ENCODE measurements at places on chromosomes 6 and 20.

DNA sequence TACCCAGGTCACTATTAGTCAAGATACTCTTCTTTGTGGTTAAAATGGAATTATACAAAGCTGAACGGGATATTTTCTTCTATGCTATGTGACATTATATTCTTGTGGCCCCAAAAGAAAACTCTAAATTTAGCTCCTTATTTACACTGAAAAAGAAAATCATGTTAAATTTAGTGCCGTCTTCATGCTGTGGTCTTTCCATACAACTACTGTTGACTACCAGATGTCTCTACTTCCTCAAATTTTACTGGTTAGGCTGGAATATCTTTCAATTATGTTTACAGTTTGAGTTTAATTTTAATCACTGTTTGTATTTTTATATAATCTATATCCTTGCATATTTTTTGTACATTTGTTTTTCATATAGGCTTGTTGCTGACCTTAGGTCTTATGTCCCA, 95.6 kb upstream of the FOXO3 start:
- no peak for DNase-seq

DNA sequence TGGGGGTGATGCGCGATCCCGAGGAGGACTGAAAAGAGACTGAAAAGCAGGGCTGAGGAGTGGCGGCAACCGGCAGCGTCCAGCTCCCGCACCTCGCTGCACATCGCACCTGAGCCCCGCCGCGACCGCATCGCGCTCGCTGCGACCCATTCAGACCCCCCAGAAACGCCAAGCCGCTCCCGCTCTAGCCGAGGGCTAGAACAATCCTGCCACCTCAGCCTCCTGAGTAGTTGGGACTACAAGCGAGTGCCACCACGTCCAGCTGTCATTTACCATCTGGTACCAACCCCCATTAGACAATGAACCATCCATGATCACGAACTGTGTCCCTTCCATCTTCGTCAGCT, 33.2 kb downstream of the HLA-A start:
- DNase-seq, result no peak

DNA sequence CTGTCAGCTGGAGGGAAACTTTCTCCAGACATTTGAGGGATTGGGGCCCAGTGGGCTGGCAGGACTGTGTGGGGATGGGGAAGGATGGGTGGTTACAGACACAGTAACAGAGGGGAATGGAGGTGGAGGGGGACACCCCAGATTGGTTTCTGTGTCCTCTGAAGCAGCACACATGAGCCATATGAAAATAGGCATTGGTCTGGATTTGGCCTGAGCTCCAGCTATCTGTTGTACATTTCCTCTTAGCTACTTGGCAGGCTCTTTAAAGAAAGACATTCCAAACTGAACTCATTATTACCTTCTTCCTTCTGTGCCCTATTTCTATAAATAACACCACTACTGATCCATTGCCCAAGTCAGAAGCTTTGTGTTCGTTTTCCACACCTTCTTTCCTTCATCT, 72.0 kb upstream of the PRL start:
- no peak for DNase-seq

DNA sequence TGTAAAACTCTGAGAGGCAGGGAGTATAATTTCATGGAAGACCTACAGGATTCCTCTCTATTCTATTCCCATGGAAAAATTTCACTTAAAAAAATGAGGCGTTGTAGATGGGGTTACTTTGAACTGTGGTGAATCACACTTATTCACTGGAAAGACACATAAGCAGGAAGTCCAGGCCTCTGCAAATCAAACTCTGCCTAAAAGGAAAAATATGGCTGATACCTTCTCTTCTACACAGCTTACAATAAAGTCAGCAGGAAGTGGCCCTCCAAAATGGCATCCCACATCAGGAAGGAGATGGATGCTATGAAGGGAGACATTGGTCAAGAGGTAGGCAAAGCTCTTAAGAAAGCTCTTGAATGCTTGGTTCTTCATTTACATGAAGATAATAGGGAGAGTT, 115.9 kb downstream of the FYN start:
- DNase-seq, result no peak

DNA sequence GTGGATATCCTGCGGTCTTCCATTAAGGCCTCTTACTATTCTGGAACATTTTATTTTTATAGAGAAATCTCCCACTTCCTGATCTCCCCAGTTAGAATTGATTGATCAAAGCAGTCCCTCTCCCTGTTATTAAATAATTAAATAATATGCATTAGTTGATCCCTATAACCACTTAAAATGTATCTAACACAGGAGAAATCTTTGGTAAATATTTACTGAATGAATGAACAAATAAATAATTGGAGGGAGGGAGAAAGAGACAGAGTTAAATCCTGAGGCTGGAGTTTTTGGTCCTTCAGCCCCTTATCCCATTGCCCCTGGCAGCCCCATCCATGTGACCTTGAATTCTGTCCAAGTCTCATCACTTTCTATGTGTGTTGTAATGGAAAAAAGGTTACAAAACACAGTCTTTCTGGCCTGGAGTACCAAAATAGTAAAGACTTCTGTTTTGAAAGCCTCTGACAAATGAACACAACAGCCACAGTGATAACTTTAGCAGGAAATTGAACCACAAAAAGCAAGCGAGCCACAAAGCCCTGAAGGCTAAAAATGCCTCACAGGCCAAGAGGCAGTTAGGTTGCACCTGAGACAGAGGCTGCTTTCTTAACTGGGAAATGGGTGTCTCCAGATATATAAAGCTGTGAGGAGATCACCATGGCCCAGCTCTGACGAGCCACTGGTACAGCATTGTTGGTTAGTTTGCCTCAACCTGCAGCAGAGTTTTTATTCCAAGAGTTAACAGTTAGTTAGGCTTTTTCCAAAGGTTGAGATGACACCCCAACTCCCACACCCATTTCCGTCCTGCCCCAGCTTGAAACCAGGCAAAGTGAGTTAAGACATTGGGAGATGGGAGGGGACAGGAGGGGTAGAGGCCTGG, 11.3 kb downstream of the NT5E start:
- no peak for DNase-seq

GRCh38 chr6:42338744-42339222, 112.9 kb downstream of the TRERF1 start:
- no peak for DNase-seq

DNA sequence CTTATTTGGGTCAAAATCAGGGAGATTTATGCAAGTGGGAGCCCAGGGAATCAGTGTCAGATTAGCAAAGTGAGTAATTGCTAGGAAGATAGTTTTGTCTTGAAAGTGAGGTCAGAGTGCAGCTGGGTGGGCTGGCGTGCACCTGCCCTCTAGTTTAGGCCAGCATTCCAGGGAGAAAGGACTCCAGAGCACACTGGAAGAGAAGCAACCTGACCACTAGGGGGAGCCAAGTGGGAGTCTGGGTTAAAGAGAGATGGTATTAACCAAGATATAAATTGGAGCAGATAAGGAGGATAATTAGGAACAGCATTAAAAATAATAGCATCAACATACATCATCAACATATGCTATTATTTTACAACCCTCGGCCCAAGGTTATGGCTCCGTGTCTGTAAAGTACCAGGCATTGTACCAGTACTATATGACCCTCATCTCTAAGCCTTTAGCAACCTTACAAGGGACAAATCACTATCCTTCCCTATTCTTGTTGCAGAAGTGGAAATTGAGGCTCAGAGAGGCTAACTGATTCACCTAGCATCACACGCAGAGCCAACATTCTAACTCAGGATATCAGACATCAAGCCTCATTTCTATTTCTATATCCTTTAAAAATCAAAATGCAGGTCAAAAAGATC, 57.8 kb downstream of the SLC2A10 start:
- DNase-seq, result no peak

DNA sequence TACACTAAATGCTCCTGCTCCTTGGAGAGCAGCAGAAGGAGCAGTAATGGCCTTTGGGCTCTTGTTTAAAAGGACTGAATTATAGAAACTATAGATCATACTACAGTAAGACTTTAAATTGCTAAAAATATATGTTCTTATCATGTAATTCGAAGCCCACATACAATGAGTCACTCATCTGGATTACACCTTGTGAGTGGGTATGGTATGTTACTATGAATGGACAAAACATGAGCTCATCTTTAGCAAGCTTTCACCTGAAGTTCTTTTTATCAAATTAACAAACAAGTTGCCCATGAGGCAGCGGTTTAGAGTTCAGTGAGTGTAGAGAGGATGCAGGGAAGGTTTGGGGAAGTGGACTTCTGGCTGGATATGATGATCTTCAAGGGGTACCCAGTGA, 114.4 kb upstream of the CCN2 start:
- no peak for DNase-seq

DNA sequence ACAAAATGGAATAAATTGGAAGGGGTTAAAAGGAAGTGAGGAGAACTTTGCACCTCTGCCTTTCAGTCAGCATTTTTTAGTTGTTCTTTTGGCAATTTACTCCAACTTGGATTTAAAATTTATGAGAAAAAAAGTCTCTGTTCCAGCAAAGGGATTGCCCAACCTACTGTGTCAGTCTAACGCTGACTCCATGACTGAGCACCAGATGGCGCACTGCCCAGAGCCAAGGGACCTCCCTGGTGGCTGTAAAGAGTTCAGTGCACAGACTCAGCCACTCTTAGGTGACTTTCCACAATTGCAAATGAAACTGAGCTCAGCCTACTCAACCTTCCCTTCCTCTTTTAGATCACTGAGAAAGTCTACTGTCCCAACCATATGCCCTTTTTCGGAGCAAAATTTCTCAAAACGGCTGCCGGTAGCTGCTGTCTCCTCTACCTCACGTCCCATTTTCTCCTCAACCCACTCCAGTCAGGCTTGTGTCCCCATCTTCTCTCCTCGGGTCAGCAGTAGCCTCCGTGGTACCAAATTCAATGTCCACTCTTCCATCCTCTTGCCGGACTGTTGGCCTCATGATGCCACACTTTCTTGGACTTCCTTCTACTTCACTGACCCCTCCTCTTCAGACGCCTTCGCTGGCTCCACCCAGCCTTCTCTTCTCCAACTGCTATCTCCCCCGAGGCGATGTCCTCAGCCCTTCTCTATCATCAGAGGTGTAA, 38.7 kb downstream of the GSTA2 start:
- peak; percentile 21 for DNase-seq

Measured in gastrocnemius medialis (tissue), 4 donors.